ENCODE measurements at places on chromosomes 7 and 10.
A peak's percentile ranks its signal among the peaks of the same experiment; 100 is the strongest.

GRCh38 chr10:97647556-97647955 lies 7.1 kb downstream of the PI4K2A start:
- DNase-seq = peak; percentile 58

GRCh38 chr10:14554091-14554490 lies 220.6 kb downstream of the FAM107B start:
- no peak for DNase-seq

GRCh38 chr10:74677951-74678350 lies 148.4 kb upstream of the KAT6B start:
- DNase-seq = no peak

DNA sequence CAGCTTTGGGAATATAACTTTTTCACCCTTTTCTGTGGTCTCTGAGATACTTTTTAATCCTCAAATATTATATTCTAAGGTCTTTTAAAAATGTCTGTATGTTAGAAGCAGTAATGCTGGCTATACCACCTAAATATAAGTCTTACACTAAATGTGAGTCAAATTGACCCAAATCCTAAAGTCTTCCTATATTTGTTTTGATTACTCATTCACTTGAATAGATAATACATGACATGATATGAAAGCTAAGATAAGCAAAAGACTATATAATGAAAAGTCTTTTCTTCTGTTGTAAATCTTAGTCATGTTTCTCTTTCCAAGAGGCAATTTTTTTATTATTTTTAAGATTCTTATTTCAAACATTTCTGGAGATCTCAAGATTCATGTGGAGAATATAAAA lies 64.2 kb downstream of the HDAC9 start:
- DNase-seq = no peak

DNA sequence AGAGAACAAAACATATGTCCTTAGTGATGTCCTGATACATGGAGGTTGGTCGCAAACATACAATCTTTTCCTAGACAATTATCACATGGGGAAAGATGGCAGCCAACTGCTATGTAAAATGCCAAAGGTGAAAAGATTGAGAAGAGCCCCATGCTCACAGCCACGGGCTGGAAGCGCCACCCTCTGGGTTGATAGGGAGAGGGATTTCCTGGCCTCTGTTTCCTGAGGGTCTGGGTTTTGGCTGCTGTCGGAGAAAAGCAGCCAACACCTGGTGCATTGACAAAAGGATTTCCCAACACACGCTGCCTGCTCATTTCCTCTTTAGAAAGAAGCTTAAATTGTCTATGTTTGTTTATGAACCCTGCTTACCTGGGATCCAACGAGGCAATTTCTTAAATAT lies 43.8 kb downstream of the ITIH5 start:
- DNase-seq = no peak

DNA sequence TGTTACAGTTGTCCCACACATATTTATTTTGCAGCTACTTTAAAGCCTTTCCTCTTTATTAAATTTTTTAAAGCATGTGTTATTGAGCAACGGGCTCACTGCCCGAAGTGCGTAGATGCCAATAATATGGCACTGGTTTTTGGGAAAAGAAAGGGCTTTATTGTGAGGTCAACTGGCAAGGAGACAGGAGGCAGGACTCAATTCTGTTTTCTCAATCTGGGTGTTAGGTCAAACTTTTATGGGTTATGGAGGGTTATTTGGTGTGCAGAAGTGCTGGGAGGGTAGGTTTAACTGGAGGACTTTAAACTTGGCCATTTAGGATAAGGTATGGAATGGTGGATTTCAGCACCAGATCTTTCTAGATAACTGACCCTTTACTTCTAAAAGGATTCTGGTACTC lies 183.6 kb downstream of the LRRC4 start:
- no peak for DNase-seq

- DNase-seq = no peak
Observed at GRCh38 chr10:1551636-1552338, 185.5 kb downstream of the ADARB2 start.

DNA sequence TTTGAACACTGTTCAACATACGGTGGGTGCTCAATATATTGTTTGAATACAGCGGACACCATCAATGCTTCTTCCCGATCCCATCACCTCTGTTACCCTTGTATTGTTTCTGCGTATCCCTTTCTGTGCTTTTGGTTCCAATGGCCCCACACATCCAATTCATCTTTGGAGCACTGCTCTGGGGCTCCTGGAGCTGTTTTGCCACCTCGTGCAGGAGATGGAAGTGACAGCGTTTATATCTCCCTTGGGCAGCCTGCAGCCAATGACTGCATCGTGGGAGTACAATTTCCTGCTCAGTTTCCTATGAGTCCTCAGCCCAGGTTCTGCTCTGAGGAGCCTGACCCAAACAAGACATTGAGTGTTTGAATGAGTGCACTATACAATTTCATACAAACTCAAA lies 50.2 kb upstream of the PIK3CG start:
- no peak for DNase-seq

- no peak for DNase-seq
Observed at GRCh38 chr7:1231214-1232102, 1.2 kb upstream of the UNCX start.

DNA sequence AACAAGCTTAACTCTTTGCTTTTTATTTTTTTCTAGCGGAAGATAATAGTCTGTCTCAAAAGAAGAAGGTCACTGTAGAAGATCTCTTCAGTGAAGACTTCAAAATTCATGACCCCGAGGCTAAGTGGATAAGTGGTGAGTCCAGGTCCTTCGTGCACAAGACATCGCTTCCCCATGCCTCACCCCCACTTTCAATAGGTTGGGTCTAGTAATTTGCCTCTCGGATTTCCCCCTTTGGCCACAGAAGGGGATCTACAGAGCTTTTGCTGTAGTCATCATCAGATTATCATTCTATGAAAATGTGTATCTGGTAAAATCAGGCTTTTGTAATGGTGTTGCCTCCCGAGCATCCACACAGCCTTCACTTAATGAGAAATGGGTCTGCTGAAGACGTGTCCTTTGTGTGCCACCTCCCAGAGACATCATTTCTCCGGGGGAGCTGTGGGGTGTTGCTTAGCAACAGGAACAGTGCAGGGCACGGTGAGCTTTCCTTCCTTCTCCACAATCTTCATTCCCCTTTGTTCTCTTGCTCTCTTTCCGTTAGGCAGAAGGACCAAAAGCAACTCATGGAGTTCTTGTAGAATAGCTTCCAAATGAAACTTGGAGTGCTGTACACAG lies 422.8 kb downstream of the DPP6 start:
- no peak for DNase-seq

GRCh38 chr7:9608560-9608959 lies 1175.2 kb downstream of the NXPH1 start:
- DNase-seq = no peak

- peak; percentile 95 for DNase-seq
Observed at GRCh38 chr10:31650010-31650409, 278.6 kb downstream of the ARHGAP12 start.

GRCh38 chr7:155166673-155167370 lies 96.7 kb downstream of the HTR5A start:
- DNase-seq = peak; percentile 96

GRCh38 chr10:79350407-79351154 lies 3.3 kb downstream of the PPIF start:
- no peak for DNase-seq

DNA sequence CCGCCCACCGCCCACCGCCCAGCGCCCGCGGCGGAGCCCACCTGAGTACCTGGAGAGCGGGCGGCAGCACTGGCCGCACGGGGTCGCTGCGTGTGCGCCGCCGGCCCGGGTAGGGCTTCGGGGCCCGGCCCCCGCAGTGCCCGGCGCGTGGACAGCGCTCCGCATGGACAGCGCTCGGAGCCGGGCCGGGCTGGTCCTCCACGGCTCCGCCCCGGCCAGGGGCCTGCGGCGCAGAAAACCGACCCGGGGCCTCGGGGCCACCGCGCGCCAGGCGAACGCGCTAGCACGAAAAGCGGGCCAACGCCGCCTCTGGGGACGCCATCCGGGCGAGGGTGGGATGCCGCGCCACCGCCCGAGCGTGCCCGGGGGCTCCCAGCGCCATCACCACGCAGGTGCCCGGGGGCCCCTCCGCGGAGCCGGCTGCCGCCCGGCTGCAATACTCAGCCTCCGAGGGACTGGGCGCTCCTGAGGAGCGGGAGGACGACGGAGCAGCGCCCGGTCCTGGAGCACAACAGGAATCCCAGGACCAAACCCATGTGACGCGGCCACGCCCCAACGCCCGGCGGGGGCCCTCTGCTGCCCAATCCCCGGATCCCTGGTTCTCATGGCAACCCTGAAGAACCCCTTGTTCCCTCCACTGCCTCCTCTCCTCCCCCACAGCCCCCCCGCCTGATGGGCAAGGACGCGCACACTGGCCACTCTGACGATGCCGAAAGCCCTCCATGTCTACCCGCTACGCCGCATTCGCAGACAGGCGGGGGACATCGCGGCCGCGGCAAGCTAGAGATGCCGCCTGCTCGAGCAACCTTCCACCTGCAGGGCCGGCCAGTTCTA lies at the start of gene GRB10:
Gene GRB10, minus strand, starts transcription at position 522 of the 834 bp plus-strand sequence. CDS start 50,574 bp downstream, outside the sequence.
- no peak for DNase-seq

DNA sequence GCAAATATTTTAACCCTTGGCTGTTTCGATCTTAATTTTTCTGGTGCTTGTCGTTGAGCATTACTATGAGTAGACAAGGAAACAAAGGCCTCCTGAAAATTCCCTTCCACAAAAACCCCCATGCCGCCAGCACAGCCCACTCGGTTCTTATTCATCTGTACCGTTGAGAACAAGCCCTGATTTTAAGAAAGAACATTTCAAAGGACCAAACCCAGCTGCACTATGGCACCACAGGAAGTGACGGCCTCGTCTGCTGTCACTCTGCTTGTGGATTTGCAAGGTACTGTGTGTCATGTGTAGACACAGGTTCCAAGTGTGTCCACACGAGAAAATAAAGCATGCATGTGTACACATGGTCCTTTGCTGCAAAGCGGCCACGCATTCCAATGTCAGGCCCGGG lies 285.2 kb downstream of the DNAJB6 start:
- DNase-seq = no peak

DNA sequence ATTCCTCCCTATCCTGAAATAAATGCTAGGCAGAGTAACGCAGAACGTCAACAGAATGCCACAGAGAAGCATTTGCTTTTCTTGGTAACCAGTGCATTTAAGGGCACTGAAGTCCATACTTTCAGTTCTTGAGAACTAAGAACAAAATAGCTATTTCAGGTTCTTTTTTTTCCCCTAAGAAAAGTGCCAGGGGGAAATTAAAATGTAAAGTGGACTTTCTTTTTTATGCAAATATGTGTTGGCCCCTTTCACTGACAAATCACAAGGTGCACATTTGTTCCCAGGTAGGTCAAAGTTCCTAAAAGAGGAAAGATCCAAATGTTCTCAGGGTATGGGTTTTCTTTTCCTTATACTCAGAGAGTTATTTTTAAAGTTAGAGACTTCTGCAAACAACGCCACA lies 151.5 kb downstream of the HPSE2 start:
- DNase-seq = no peak

DNA sequence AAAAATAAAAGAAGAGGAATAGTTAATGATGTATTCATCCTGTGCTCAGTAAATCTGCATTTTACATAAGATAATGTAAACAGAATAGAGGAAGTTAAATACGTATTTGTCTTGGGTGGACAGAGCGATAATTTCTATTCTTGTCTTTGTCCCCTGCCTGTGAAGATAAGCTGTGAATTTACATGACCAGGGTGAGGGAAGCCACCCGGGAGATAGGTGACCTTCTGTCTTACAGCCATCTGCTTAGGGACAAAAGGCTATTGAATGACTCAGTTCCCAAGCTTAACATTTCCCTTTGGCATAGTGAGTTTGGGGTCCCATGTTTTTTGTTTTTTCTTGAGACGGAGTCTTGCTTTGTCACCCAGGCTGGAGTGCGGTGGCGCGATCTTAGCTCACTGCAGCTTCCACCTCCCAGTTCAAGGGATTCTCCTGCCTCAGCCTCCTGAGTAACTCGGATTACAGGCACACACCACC lies 88.7 kb upstream of the KCTD7 start:
- no peak for DNase-seq

DNA sequence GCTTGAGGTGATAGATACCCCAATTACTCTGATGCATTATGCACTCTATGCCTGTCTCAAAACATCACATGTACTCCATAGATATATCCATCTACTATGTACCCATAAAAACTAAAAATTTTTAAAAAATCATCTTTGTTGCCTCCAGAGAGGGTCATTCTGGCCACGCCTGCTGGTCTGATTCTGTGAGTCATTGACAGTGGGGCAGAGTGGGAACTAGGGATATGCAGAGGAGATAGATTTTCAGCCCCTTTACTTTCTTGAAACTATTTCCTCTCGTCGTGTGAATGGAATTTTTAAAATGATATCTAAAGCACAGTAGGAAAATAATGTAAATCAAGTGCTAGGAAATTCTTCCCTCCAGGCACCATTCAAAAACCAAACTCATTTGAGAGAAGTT lies 715.0 kb upstream of the NRP1 start:
- DNase-seq = no peak

GRCh38 chr7:86643561-86644281 lies at the start of gene GRM3:
Gene GRM3 (plus strand): TSS chr7:86643909. CDS start chr7:86765146, 121,237 bp downstream.
- no peak for DNase-seq

DNA sequence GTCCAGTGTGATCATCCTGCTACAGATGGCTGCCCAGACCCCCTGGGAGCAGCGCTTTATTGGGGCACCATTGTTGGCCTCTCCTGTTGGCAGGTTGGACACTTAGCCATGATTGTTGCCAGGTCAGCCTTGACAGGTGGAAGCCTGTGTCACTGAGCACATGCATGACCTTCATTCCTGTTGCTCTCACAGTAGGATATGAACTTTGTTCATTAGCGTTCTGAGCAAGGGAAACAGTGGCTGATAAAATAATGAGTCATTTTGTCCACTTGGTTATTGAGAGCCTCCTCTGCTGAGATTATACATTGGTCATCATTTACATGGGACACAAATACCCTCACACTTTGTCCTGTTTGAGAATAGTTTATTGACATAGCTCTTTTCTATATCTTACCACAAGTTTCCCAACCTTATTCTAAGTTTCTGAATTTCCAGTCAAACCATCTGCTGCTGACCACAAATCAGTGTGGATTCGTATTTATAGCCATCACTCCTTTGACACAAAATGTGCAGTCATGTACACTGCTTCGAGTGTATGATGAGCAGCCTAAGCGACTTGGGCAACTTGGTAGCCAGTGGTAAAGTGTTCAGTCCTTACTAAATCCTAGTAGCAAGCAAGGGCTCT lies 102.6 kb downstream of the TPST1 start:
- peak; percentile 40 for DNase-seq

DNA sequence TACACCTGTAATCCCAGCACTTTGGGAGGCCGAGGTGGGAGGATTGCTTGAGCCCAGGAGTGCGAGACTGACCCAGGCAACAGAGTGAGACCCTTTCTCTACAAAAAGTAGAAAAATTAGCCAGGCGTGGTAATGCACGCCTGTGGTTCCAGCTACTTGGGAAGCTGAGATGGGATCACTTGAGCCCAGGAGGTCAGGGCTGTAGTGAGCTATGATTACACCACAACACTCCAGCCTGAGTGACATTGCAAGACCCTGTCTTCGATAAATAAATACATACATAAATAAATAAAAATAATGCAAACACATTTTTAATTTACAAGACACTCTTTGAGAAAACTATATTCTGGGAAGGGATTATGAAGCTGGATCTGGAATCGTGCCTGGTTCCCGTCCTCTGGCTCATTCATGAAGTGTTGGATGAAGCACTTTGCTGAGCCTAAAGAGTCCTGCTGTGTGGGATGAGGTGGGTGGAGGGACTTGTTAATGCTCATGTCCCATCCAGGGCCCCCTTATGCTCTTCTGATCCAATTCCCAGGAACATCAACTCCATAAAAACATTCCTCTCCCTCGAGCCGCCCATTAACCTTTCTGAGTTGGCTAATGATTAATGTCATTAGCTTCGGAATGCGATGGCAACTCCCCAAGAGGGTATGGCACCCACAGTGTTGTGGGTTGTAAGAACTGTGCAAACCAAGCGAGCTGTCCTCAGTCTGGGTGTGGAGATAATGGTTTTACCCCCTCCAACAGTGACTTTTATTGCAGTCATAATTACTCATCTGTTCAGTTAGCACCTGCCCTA lies 236.3 kb downstream of the BAMBI start:
- no peak for DNase-seq

Measured in fibroblast of the aortic adventitia (primary cell).